ENCODE measurements at places on chromosomes 4 and X.

DNA sequence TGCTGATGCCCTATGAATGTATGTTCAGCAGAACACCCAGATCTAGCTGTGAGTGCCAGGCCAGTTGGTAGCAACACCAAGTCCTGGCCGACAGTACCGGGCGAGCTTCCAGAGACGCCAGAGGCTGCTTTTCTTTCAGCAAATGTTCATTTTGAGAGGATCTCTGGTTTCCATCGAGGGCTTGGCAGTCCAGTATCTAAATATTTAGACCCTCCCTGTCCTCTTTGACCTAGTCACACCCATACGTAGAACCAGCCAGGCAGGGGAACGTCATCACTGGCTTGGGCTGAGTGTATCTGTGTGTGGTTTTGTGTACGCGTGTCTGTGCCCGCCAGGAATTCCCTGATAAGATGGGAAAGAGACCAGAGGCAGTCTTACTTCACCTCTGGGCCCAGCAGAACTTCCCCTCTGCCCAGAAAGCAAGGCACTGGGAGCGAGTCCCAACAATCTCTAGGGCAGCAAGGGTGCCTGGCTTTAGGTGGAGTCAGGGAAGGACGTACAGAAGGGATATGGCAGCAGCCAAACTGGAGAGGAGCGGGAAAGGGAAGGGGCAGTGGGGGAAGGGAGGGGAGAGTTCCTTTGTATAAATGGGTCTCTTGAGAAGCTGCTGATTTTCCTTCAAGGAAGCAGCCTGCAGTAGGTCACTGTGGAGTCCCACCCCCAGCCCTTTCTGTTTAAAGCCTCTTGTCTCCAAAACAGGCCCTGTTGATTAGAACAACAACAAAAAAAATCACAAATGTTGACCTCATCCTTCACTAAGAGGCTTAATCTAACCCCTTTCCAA lies 15.0 kb upstream of the ELF4 start:
- DNase-seq, result peak; percentile 16

DNA sequence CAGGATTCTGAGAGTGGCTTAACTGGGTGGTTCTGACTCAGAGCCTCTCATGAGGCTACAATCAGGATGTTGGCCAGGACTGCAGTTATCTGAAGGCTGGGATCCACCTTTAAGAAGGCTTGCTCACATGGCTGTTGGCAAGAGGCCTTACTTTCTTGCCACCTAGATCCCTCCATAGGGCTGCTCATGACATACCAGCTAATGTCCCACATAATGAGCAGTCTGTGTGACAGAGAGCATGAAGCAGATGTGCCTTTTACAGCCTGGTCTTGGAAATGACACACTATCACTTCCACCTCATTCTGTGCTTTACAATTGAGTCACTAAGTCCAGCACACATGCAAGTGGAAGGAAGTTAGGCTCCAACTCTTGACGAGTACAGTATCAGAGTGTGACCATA lies 4.3 kb upstream of the RBM3 start:
- DNase-seq, result no peak

DNA sequence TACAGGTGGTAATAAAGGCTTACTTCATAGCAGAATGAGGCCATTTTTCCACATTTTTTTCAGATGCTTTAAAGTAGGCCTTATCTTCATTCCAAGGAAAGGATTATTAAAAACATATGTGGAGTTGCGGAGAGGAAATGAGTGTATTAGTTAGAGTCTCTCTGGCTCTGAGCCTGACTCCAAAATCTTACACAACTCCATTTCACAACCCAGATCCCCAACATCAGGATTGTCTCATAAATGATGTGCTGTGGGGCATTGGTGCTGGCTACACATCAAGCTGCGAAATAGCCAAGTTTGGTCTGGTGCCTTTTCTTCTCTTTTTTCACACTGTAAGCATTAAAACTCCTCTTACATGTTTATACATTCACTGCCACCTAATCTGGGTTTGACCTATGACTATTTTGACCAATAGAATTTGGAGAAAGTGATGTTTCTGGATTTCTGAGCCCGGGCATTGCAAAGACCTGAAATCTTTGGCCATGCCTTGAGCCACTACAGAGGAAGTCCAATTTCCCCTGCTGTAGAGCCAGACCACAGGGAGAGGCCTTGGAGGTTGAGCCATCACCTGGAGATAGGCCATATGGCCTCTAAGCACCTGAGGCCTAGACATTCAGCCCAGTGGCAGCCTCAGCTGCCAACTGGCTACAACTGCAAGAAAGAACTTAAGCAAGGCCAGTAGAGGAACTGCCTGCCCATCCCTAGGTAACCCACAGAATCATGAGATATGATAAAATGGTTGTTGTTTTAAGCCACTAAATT lies 16.7 kb upstream of the SOD3 start:
- DNase-seq, result no peak

DNA sequence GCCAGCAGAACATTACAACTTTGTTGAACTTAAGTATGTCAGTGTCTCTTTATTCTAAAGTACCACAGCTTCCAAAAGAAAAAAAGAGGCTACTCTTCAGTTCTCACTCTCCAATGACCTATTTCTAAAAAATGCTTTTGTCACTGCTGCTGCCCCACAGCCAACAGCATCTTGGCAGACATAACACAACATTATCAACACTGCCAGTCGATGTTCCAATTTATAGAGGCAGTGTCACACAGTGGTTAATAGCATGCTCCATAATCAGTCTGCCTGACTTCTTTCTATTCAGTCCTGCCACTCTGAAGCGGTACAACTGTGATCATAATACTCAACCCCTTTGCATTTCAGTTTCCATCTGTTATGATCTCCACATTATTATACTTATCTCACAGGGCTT lies 69.2 kb downstream of the PLS3 start:
- DNase-seq, result peak; percentile 30

DNA sequence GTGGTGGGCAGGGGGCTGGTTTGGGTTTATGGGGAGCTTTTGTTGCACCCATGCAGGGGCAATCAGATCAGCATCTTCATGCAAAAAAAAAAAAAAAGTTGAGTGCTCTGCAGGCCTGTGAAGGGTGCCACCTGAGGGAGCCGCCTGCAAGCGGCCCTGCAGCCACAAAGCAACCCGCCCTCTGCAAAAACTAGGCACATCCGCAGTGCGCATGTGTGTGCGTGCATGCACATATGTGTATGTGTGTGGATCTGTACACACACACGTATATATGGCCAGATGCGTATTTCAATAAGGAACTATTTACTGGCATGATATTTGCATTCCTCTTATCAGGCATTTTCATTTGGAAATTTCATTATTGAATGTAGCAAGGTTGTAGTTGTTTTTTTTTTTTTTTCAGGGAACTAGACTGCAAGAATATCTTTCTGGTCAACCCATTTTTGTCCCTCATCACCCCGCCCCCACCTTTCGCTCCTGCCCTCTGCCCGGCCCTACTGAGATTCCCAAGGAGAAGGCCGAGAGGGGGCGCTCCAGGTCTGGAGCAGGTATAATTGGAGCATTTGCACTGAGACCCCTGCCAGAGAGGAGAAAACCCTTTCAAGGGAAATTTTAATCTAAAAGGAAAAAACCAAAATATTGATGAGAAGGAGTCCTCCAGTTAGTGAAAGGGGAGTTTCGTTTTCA lies 18.1 kb downstream of the CCNQ start:
- no peak for DNase-seq

DNA sequence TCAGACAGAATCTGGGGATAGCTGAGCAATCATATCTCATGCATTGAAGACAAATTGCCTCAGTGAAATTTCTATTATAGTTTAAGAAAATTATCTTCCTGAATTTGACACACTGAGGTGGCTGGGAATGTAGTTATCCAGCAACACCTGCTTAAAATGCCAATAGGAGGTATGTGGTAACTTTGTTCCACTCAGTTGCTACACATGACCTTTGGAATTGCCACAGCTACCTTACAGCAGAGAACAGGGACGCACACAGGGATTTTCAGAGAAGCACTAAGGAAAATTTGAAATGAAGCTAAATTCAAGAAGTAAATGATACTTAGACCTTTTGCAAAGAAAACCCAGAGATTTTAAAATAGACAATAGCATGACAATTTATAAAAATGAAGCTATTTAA lies 264.6 kb downstream of the IL1RAPL1 start:
- DNase-seq, result no peak

DNA sequence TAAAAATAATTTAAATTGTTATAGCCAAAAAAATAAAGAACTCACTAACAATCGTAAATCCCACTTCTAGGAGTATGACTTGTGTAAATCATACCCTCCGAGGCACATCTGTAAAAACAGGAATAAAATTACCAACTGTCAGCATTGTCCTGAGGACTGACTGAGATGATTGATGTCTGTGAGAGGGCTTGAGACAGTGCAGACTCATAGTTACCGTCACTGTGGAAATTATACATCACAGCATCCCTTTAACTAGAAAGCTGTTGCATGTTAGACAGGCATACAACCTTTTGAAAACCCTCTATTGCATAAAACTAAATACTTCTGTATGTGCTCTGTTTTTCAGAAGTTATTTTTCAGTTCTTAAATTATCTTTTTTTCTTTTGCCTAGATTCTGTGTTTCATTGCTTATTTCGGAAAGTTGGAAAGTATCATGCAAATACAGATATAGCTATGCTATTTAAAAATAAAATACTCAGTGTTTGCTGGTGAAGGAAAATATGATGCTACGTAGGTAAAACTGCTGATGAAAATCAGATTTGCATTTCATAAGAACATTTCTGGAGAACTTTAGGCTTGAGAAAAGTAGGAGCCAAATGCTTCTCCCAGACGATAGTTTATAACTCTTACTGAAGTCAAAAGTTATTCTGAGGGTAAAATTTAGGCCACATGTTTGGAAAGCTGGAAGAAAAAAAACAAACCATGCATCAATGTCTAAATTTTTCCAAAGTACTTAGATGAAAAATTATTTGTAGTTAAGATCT lies 13.6 kb upstream of the RBPJ start:
- DNase-seq, result no peak

DNA sequence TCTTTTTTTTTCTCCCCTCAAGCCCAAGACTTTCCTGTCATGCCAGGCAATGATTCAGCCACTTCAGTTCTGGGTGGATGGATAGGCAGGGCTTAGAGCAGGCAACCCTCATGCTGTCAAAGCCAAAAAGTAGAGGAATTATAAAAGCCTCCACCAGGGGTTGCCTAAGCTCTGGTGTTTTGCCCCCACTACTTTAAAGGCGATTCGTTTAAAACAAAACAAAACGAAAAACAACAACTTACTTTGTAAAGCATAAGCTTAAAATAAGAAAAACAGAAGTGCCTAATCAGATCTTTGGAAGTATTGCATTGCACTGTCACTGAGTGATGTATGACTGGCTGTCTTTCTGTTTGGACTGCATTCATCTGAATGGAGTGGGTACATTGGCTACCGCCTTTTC lies 5.3 kb upstream of the IDS start:
- DNase-seq, result no peak

GRCh38 chr4:37889849-37890800 lies 759 bp upstream of the TBC1D1 start:
- DNase-seq, result peak; percentile 58

GRCh38 chr4:158255727-158256324 lies 45.5 kb downstream of the TMEM144 start:
- DNase-seq, result peak; percentile 69

DNA sequence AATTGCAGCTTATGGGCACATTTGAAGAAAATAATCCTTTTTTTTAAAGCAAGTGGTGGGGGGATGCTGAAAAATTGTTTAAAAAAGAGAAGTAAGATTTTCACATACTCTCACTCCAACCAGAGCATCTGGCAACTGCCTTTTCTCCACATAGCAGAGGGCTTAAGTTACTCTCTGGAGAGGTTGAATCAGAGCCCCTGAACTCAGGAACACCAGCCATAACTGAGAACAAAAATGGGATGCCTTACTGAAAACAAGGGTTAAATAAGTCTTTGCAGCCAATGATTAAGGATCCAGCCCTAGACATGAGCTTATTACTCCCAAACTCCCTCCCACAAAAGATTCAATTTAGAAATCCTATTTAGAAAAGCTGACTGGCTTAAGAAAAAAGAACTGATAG lies 27.5 kb downstream of the CASK start:
- no peak for DNase-seq

- DNase-seq, result no peak
Measured at GRCh38 chr4:108619372-108620100, 840 bp upstream of the RPL34 start.

GRCh38 chr4:141240671-141241070 lies 20.0 kb downstream of the ZNF330 start:
- no peak for DNase-seq

- DNase-seq, result no peak
Measured at GRCh38 chr4:7398104-7398423, 36.7 kb downstream of the PSAPL1 start.

DNA sequence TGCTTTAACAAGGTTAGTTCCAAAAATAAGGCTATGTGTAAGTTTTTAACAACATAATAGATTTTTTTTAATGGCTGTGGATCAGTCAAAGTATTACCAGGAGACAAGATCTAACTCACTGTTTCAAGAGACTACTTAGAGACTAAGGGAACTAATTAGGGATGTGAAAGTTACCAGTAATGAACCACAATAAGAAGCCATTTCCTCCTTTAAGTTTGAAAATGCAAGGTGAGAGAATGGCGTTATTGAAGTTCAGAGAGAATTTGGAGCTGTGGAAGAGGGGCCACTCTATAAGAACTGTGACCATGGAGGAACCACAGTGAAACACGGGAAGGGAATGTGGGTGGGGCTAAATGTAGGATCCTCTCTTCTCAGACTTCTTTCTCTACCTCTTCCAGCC lies 624.2 kb downstream of the GLUD2 start:
- no peak for DNase-seq

GRCh38 chrX:43870758-43871419 lies 11.4 kb downstream of the MAOB start:
- DNase-seq, result no peak

- no peak for DNase-seq
Measured at GRCh38 chrX:103344606-103345005, 11.7 kb upstream of the TCEAL9 start.

DNA sequence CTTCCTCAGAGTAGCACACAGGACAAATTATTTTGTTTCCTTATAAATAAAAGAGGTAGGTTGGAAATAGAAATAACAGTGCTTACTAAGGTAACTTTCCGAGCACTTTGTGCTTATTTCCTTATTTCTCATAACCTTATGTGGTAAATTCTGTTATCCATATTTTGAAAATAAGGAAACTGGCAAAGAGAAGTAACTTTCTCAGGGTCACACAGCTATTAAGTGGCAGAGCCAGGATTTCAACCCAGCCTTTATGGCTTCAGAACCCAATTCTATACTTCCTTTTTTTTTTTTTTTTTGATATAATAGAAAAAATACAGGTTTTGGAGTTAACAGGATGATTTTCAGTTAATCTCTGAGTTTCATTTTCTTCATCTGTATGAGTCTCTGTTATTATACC lies 3.3 kb downstream of the UTP3 start:
- no peak for DNase-seq

GRCh38 chrX:9927698-9928482 lies 39.3 kb upstream of the CLDN34 start:
- peak; percentile 50 for DNase-seq

DNA sequence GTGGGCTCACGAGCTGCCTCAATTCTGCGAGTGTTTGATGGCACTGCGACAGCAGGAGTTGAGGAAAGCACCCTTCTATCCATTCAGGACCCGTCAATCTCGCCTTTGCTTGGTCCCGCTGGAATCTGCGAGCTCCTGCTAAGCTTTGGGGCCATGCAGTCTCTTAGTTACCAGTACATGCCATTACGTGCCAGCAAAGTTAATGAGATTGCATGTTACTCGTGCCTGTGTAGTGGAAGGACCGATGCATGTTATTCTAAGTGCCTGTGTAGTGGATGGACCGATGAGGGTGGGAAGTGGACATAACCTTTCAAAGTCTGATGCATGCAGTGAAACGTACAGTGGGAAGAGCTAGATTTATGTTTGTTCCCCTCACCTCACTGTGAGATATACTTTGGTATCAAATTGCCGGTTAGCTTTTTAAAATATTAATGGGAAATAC lies 569 bp downstream of the RPS3A start:
- no peak for DNase-seq

GRCh38 chrX:112164420-112164819 lies 81.8 kb upstream of the TRPC5 start:
- no peak for DNase-seq

Data from midbrain (tissue), 1 donor.